ENCODE measurements at places on chromosomes 5 and 9.

DNA sequence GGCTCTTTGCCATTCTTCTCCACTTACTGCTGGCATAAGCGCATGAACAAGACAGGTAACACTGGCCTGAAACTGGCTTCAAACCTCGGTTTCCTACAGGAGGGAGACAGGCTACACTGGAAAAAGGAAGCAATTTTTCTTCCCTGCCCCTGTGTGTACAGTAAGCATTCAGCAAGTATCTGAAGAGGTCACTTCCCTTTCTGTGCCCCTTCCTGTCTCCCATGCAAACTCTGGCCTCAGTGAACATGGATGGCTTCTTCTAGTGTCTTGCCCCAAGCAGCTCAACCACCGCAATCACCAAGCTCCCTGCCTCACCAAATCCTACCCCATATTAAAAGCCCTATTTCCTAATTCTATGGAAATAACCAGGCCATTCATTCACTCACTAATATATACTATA lies 42.4 kb downstream of the SERINC5 start:
- no peak for DNase-seq

DNA sequence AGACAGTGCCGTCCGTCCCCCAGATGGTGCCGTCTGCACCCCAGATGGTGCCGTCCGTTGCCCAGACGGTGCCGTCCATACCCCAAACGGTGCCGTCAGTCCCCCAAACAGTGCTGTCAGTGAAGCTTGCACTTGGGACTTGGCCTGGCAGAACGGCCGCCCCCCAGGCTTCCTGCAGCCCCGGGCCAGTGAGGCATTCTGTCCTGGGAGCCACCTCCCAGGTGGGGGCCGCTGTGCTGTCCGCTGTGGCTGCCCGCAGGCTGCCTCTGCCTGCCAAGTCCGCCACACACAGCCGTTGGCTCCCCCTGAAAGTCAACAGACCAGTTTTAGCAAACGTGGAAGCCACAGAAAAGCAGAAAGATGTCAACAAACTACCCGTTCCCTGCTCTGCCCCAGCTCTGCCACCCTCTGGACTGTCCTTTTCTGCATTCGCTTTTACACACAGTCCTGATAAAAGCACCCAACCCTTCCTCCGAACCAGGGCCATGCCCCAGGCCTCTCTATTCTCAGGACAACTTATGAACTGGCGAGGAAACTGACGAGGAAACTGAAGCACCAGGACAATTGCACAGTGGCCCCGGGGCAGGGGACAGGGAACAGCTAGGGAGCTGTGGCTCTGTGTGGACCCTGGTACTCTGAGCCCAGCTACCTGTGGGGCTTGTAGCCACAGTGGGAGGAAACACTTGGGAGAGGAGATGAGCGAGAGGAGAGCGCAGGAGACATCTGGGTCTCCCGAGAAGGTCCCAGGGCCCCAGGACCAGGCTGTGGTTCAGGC lies 39.6 kb upstream of the RXRA start:
- DNase-seq: no peak

DNA sequence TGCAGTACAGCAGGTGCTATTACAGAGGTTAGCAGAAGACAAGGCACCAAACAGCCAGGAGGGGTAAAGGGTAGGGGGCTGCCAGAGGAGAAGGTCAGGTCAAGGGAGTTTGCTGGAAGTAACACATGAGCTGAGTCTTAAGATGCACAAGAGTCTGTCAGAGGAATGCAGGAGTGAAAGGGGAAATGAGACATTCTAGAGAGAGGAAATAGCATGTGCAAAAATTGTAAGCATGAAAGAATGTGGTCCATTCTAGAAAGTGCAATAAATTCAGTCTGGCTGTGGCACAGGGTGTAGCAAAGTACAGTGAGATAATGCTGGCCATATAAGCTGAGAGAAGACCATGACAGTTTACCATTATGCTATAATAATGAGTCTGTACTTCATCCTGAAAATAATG lies 6.6 kb downstream of the GOLGA1 start:
- no peak for DNase-seq

DNA sequence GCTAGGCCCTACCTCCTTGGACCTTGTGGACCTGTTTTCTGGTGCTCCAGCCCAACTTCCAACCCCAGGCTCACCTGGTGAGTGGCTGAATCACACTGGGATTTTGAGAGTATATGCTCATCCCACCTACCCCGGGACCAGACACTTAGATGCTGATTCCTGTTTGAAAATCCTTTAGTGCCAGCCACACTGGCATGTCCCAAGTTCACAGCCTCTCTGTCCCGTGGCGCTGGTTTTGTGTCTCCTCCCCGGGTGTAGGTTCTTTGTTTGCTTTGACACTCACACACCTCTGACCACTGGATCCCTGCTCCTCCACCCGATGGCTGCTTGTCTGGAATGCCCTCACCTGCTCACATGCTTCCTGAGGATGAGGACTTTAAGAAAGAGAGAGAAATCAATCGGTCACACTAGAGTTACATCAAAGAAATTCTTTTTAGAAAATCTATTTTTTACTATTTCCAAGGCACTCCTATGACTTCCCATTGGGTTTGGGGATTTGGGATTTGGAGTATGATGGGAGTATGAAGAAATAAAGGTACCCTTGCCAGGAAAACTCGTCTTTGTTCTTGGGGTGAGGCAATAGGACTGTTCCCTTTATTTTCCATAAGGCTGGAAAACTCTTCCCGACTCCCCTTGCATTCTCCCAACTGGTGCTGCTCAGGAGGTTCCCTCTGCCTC lies 7.3 kb upstream of the SLC25A48 start:
- no peak for DNase-seq

GRCh38 chr9:21336457-21336856 lies 1.3 kb upstream of the KLHL9 start:
- no peak for DNase-seq
